PC-9 (cell line): ENCODE measurements at places on chromosomes 1 and 21. TPM values are rescaled to one million over a fixed set of nuclear protein-coding genes. Genes with fewer than 3 reads are reported as not detected.

GRCh38 chr21:25385911-25386474 lies 221.3 kb downstream of the MRPL39 start:
- H3K27me3 ChIP-seq: no peaks in the 10 kb centered on the region
- no peaks in the 10 kb centered on the region for H3K36me3 ChIP-seq
- H3K4me1 ChIP-seq: no peaks in the 10 kb centered on the region
- no peak overlapping the region for H3K4me3 ChIP-seq
- no peak overlapping the region for H3K27ac ChIP-seq

GRCh38 chr1:207345644-207346477 lies 24.4 kb downstream of the CD55 start:
- H3K27ac ChIP-seq: no peak overlapping the region
- no peaks in the 10 kb centered on the region for H3K4me1 ChIP-seq
- no peak for DNase-seq
- H3K36me3 ChIP-seq: peaks cover 31% of the 10 kb centered on the region
- H3K4me3 ChIP-seq: no peak overlapping the region

DNA sequence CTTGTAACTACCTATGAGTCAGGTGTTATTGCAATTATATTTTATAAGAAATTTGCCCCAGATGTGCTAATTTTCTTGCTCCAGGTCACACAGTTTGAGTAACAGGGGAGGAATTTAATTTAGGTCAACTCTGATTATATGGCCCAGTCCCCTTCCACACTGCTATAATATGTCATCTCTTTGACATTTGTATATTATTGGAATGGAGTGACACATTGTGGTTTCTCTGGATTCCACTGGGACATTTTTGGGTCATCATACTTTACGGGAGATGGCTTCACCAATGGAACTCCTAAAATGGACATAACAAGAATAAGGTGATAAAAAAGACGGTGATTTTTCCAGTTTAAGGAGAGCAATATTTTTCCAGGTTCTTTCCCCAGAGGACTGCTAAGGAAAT lies 191.2 kb downstream of the DISC1 start:
- H3K27me3 ChIP-seq: no peaks in the 10 kb centered on the region
- no peak for DNase-seq
- no peak overlapping the region for H3K4me3 ChIP-seq
- H3K4me1 ChIP-seq: no peaks in the 10 kb centered on the region
- no peaks in the 10 kb centered on the region; the same call in 1 of the 2 replicates for H3K36me3 ChIP-seq

DNA sequence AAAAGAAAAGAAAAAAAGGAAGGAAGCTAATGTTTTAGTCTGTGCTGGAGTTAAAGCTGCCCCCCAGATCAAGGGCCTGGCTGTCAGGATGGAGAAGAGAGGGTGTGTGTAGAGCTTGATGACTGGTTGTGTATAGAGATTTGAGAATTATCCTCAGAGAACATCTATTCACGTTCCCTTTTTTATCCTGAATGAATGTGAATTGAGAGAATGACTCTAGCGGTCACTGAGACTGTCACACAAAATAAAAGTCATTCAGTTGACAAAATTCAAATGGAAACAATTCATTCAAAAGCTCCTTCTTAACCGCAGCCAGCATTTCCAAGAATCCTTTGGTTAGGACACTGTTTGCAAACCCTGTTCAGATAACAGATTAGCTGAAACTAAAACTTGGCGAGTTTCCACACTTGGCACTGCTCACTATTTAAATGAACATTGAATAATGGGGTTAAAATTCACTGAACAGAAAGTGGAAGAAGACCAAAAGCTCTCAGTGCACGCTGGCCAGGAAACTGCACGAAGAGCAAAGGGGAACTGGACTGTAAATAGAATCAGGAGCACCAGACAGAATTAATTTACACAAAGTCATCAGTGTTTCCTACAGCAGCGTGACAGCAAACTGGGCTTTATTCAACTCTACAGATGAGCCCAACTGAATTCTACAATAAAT lies 13.6 kb upstream of the FAM89A start:
- no peaks in the 10 kb centered on the region for H3K36me3 ChIP-seq
- no peak overlapping the region for H3K4me3 ChIP-seq
- peaks cover 10% of the 10 kb centered on the region; the same call in 1 of the 2 replicates for H3K27me3 ChIP-seq

DNA sequence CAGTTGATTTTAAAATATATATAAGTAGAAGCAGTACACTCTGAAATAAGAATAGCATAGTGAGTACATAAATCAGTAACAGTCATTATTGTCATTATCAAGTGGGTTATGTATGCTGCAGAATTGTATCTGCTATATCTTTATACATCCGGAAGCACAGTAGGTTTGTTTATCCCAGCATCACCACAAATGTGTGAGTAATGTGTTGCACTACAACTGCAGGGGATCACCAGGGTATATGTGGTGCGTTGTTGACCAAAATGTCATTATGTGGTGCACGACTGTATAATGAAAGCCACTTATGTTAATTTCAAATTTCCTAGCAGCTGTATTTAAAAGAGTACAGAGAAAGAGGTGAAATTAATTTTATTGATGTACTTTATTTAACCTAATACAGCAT lies 87.7 kb upstream of the GADD45A start:
- no peaks in the 10 kb centered on the region for H3K36me3 ChIP-seq
- no peak for DNase-seq
- H3K4me1 ChIP-seq: no peaks in the 10 kb centered on the region
- H3K27ac ChIP-seq: no peak overlapping the region
- no peak overlapping the region for H3K4me3 ChIP-seq
- no peaks in the 10 kb centered on the region for H3K27me3 ChIP-seq

DNA sequence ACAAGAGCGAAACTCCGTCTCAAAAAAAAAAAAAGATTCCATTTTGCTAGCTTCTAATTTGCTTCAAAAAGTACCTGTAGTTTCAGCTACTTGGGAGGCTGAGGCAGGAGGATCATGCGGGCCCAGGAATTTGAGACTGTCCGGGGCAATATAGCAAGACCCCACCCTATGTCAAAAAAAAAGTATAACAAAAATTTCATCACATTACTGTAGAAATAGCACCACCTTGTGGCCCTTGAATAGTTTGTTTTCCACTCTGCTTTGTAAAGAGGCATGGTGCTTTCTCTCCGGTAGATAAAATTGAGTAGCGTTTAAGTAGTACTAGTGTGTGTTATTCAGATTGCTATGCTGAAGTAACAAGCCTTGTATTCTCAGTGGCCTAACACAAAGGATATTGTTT lies 18.2 kb upstream of the MSTO1 start:
- DNase-seq: peak; percentile 12
- H3K4me1 ChIP-seq: no peaks in the 10 kb centered on the region
- H3K36me3 ChIP-seq: no peaks in the 10 kb centered on the region

DNA sequence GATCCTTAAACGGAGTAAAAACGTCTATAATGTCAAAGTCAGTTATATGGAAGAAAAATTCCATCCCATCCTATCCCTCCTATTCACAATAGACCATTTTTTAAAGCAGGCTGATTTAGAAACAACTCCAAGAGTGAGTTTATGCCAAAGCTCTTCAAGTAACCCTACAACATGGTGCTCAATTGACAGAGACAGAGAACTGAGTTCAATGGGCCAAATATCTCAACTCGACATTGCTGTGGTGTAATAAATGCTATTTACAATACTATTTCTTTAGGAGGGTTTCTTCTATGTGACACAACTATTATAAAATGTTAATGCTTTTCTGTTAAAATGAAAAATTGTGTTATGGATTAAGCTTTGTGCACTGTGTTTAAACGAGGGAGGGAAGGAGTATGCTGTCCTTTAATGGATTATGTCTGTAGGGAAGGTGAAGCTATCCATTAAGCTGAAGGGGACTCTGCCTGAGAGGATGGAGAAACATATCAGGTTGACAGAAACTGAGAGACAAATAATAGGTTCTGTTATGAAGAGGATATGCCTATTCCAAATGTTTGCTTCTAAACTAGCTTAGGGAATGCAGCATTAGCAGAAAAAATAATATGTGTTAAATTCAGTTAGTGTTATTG lies 362.5 kb upstream of the CHRM3 start:
- no peak overlapping the region for H3K4me3 ChIP-seq
- DNase-seq: no peak
- no peaks in the 10 kb centered on the region for H3K4me1 ChIP-seq
- H3K27ac ChIP-seq: no peak overlapping the region
- H3K27me3 ChIP-seq: no peaks in the 10 kb centered on the region
- no peaks in the 10 kb centered on the region for H3K36me3 ChIP-seq

GRCh38 chr1:182229921-182230491 lies 161.6 kb downstream of the GLUL start:
- no peaks in the 10 kb centered on the region for H3K27me3 ChIP-seq
- DNase-seq: peak; percentile 70
- H3K36me3 ChIP-seq: no peaks in the 10 kb centered on the region
- H3K4me1 ChIP-seq: peaks cover 39% of the 10 kb centered on the region
- no peak overlapping the region for H3K27ac ChIP-seq

The ZBTB8B gene
- 0.05 and 0.09 TPM in 2 replicates for total RNA-seq

The DIPK1A gene
- total RNA-seq: 10.5 and 11.2 TPM in 2 replicates

The LHX8 gene
- total RNA-seq: not detected in 2 replicates

The CAPN9 gene
- total RNA-seq: not detected in 2 replicates

The CNR2 gene
- not detected in 2 replicates for total RNA-seq
